Stimulated activated CD8-positive, alpha-beta memory T cell treated with anti-CD3 and anti-CD28 coated beads, Interleukin-7, amount 100 ng/mL, for 1 hour (primary cell): ENCODE measurements at places on chromosomes 6 and 20.

DNA sequence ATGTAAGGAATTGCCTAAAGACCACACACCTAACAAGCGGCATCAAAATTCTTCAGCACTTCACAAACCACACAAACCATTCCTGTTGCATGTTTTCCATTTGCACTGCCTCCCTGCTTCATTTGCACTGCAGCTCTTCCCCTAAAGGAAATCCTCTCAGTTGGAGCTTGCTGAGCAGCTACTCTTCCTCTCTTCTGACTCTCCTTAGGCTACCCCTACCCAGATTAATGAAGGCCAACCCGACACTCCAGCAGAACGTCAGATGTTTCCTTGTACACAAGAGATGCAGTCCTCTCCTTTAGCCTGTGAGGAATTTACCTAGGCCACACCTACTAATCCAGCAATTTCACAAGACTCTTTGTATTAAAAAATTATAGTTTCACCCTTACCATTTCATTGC lies 8.1 kb downstream of the BEND6 start:
- no peak for DNase-seq

GRCh38 chr6:48845219-48845618 lies 617.8 kb downstream of the MMUT start:
- DNase-seq: no peak

DNA sequence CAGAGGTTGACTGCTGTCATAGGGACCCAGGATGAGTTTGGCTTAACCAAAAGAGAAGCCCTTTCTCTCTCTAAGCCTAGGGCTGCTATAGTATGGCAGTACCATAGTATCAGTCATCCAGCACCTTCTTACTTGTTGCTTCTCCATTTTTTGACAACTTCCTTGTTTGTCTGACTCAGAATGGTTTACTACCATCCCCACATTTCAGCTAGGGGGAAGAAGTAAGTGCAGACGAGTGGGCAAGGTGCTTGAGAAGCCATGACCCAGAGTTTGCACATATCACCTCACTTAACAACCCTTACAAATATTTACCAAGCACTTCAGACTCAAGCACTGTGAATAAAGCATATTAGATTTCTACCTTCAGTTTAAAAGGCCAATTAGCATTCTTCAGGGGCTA lies 289.9 kb upstream of the TSHZ2 start:
- DNase-seq: no peak

DNA sequence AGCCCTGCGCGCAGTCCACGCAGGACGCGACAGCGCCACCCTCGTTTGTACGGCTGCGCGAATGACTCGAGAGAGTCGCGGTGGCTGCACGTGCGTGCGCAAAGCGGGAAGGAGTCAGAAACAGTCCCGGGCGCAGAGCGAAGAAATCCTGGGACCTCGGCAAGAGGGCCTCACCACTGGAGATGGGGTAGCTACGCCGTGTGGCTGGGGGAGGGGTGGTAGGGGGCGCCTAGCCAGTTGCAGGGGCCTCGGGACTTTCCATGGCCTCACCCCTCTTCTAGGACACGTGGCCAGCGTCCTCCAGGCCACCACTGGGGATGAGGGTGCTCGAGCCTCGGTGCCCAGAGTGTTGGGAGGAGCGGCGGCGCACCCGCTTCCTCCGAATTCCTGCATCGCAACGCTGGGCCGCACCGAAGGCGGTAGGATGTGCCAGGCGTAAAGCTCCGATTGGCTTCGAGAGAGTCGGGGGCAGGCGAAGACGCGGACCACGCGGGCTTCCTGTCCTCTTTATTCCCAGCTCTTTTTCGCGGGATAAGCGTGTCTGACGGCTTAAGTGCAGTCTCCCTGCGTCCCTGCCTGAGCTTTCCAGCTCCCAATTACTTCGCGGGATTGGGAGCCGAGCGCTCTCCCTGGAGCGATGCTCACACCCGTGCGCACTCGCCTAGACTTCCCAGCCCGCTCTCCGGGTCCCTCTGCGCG lies 38.7 kb downstream of the NCR2 start:
- DNase-seq: no peak
